SW 1271 (cell line): ENCODE measurements at places on chromosomes 6 and 20.
A peak's percentile ranks its signal among the peaks of the same experiment; 100 is the strongest.

- DNase-seq: peak; percentile 43
Observed at GRCh38 chr6:52566853-52567279, 10.0 kb downstream of the TRAM2 start.

GRCh38 chr20:20780127-20780824 lies 67.8 kb upstream of the RALGAPA2 start:
- no peak for DNase-seq

GRCh38 chr6:33770124-33770832 lies 18.7 kb downstream of the LEMD2 start:
- no peak for DNase-seq

DNA sequence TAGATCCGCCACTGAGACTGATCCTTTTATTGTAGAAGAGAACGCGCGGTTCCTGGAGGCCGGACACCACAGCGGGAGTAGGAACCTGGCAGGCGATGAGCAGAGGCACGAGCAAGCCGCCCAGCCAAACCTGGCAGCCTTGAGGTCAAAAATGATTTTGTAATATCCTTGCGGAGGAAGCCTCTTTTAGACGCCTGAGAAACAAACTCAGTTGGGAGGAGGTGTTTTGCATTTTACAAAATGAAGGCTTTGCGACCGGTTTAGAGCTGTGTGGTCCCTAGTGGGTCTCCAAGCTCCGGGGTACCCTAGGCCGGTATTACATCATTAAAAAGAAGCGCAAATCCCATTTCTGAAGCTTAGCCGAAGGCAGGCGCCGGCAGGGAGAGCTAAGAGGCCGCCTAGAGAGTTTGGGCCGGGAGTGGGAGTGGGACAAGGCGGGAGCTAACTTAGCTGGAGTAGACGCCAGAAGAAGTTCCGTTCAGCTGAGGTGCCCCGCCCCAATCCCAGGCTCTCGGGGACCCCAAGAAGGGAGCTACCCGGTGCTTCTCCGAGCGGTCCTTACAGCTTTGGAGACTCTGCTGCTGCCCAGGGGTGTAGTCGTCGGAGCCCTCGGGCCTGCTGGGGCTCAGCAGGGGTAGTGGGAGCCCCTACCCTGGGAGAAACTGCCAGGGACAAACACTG lies 1.9 kb upstream of the TBX18 start:
- no peak for DNase-seq

DNA sequence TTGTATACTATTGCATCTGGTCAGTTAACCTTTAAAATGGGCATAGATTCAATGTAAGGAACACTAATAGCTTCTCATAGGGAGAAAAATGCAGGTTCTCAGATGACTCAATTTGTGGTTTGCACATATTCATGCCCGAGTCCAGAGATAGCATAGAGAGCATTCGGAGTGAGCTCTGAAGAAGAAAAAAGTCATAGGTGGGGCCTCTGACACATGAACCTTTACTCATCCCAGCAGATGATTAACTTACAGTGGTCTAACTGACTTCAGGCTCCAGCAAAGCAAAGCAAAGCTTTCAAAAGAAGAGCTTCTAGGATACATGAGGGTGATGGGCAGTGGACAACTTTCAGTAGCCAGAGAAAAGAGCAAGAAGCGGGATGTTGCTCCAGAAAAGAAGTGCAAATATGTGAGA lies 55.3 kb upstream of the BTN3A2 start:
- DNase-seq: peak; percentile 33

DNA sequence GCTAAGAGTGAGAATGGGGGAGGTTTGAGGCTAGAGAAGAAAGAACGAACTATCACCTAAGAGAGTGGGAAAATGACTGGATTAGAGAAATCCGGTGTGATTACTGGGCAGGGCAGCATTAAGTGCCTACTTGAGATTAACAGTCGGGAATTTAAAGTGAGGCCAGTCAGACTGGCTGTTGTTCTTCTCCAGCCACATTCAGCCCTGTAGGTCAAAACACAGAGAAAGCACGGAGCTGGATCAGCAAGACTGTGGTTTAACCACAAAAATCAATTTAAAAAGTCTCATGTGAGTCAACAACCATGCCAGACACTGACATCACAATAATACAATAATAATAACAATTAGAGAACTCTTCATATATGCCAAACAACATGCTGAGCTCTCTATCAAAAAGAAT lies 301.9 kb upstream of the SGK1 start:
- DNase-seq: no peak

DNA sequence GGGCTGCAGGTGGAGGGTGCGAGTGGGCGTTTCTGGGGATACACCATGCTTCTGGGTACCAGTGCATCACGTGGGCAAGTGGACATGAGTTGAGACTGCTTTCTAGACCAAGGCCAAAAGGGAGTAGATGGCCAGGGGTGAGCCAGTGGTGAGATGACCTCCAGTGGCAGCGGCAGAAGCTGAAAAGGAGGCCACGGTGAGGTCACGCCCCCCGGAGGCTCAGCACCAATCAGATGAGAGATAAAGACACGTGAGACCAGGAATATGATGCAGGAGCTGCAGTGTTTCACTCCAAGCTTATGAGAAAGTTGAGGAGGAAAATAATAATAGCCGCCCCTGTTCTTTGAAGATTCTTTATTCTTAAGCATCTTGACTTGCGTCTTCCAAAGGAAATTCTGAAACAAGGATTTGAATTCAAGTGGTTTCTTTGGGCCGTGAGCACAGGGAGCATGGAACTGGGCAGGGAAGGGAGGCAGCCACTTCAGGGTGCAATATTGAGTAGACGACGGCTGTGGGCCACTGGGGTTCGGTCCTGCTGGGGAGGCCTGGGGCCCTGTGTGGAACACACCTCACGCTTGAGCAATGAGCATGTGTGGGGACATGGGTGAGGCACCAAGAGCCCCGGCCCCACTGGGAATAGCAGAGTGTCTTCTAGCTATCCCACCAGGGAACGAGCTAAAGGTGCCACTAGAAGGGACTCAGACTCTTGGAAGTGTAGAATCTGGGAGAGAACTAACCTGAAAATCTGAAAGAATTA lies 156.7 kb upstream of the LRFN2 start:
- no peak for DNase-seq

- no peak for DNase-seq
Observed at GRCh38 chr6:72564231-72564630, 57.6 kb upstream of the KCNQ5 start.

DNA sequence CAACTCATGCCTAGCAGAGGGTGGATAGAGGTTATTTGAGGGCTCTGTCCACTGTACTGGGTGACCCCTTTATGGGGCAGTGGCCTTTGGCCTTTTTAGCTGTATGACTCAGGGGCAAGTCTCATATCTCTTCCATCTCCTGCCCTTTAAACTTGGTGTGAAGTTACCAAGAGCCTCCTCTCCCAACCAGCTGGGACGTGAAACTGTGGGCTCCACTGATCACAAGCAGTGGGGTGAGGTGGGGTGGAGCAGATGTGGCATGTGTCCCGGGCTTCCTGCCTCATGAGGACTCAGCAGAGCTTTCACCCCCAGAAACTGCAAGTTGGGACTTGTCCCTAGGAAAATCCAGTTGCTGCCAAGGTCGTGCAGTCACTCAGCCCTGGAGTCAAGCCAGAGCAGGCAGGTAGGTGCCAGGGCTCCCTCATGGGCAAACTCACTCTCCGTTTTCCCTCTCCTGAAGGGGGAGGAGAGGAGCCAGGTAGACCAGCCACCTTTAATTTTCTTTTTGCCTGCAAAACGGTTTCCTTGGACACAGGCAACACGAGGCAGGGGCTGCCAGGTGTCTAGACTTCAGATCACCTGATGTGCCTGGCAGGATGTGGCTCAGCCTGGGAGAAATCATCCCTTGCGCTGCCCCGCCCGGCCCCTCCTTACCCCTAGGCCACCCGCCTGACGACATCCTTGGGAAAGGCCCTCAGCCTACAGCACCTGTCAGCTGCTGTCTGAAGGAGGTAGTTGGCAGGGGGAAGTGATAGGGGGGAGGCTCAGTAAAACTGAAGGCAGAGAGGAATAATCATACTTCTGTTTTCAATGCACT lies 4.0 kb downstream of the CDKN1A start:
- no peak for DNase-seq

- no peak for DNase-seq
Observed at GRCh38 chr20:64101731-64102621, 5.4 kb downstream of the NPBWR2 start.

DNA sequence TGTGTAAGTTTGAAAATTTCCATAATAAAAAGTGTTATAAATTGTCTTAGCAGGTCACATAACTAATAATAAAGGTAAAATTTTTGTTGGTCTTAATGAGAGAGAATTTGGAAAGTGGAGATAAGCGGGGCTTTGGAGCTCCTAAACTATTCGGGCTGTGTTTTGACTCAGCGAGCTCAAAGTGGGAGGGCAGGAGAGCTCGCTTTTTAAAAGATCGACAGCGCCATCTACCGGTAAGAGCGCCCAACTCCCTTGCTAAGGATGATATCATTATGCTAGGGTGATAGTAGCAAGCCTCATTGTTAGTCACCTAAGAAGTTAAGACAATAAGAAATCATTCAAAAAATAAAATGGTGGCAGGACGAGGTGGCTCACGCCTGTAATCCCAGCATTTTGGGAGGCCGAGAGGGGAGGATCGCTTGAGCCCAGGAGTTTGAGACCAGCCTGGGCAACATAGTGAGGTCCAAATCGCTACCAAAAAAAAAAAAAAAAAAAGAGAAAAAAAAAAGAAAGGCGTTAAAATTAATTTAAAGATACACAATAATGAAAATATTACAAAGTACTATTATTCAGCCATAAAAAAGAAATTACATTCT lies 24.8 kb downstream of the C6orf15 start:
- peak; percentile 63 for DNase-seq

DNA sequence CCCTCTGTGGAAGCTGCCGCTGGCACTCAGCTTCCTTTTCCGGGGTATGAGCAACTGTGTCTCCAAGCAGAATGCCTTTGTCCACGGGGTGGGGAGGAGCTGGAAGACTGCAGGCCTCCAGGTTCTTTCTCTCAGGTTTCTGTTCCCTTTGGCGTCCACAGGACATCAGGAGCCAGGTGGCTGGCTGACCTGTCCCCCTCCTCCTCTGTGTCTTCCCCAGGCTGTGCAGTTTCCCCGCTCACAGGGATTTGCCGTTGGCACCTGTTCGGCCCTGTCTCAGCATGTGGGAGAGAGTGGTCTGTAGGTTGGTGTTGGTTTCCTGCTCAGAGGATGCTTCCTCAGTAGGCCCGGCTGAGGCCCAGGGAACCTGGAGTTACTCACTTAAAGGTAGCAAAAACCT lies 43.5 kb downstream of the CDS2 start:
- no peak for DNase-seq

DNA sequence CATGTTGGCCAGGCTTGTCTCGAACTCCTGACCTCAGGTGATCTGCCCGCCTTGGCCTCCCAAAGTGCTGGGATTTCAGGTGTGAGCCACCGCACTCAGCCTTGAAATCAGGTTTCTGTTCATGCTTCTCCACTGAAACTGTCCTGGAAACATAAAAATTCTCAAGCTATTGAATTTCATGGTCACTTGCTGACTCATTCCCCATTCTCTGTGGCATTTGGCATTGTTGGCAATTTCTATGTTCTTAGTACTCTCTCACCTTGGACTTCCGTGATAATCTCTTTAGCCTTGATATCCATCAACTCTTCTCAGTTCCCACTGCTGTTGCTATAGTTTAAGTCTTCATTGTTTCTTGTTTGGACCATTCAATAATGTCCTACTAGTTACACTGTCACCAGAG lies 6.2 kb downstream of the SEL1L2 start:
- no peak for DNase-seq

DNA sequence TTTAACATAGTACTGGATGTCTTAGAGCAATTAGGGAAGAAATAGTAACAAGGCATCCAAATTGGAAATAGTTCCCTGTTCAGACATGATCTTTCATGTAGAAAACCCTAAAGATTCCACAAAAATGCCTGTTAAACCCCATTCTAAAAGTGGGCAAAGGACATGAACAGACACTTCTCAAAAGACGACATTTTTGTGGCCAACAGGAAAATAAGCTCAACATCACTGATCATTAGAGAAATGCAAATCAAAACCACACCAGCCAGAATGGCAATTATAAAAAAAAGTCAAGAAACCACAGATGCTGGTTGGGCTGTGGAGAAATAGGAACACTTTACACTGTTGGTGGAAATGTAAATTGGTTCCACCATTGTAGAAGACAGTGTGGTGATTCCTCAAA lies 109.9 kb upstream of the MOCS1 start:
- no peak for DNase-seq

DNA sequence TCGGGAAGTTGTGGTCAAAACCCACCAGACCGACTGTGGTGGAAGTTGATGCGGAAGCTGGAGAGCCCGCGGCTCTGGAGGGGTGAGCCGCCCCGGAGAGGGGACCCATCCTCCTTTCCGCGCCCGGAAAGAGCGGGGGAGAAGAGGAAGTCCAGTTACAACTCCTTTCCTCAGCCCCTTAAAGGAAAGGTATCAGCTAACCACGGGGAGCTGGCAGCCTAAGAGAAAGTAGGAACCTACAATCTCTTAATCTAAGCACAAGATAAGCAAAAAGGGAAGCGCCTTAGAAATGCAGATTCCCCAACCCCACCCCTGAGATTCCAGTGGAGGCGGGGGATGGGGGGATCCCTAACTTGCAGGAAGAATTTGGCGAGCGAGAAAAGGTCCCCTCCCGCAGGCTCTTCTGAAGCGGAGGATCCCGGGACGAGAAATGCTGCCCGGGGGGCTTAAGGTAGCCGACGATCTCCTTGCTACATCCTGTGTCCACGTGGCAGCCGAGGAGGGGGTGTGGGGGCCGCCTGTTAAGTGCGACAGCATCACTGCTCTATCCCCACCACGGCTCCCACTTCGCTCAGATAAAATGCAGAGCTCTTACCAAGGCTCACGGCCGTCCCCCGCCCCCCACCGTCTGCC lies 87.5 kb downstream of the ZFP64 start:
- no peak for DNase-seq
